ENCODE measurements at places on chromosomes 12 and 14. TPM values are rescaled to one million over a fixed set of nuclear protein-coding genes. Genes with fewer than 3 reads are reported as not detected.
A peak's percentile ranks its signal among the peaks of the same experiment; 100 is the strongest.

Gene ESR2
- total RNA-seq = not detected

Gene SLC5A8
- total RNA-seq = not detected

Gene ACSS3
- 1.9 TPM for total RNA-seq

Gene TAS2R7
- not detected for total RNA-seq

Gene ABCC9
- total RNA-seq = 1.8 TPM

Gene GLS2
- 0.54 TPM for total RNA-seq

Gene INHBC
- not detected for total RNA-seq

Gene GCH1
- 0.56 TPM for total RNA-seq

Gene VRTN
- not detected for total RNA-seq

Gene PMEL
- total RNA-seq = 0.45 TPM

Gene FAM181A
- total RNA-seq = not detected

Gene NUAK1
- total RNA-seq = 78.1 TPM

Gene DCN
- total RNA-seq = 2,473 TPM

DNA sequence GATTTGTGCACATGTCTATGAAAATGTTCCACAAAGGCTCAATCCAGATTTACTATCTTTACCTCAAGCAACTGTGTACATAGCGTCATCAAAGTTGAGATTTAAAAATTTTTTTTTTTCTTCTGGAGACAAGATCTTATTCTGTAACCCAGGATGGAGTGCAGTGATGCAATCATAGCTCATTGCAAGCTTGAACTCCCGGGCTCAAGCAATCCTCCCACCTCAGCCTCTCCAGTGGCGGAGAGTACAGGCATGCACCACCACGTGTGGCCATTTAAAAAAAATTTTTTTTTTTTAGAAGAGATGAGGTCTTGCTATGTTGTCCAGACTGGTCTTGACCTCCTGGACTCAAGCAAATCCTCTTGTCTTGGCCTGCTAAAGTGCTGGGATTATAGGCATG is 2.3 kb downstream of the COCH start:
- peaks cover 10% of the 10 kb centered on the region for H3K27me3 ChIP-seq
- H3K36me3 ChIP-seq = peaks cover 1% of the 10 kb centered on the region
- no peak overlapping the region for H3K27ac ChIP-seq
- H3K4me1 ChIP-seq = peaks cover 6% of the 10 kb centered on the region

DNA sequence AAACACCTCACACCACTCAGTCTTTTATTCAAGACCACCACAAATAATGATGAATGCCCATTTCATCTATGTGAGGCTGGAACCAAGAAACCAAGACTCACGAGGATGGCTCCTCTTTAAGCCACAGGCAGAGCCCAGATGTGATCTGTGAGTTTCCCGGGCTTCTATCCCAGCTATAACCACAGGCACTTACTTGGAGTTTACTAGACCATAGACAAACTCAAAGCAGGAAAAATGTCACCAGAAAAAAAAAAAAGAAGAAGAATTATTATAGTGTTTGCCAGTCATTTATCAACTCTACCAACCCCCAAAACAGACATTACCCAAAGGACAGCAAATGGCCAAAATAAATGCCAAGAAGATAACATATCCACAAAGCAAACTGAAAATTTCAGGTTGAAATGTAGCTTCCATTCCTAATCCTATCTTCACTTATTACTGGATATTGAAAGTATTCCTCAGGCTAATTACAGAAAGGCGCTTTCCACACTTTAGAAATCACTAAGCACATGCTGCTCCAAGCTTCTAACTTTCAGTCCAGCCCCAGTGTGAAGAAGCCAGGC is 44.7 kb downstream of the ZFYVE1 start:
- H3K4me1 ChIP-seq = no peaks in the 10 kb centered on the region
- no peaks in the 10 kb centered on the region for H3K27me3 ChIP-seq
- no peak overlapping the region for H3K4me3 ChIP-seq
- peaks cover 34% of the 10 kb centered on the region for H3K36me3 ChIP-seq
- no peak overlapping the region for H3K27ac ChIP-seq

DNA sequence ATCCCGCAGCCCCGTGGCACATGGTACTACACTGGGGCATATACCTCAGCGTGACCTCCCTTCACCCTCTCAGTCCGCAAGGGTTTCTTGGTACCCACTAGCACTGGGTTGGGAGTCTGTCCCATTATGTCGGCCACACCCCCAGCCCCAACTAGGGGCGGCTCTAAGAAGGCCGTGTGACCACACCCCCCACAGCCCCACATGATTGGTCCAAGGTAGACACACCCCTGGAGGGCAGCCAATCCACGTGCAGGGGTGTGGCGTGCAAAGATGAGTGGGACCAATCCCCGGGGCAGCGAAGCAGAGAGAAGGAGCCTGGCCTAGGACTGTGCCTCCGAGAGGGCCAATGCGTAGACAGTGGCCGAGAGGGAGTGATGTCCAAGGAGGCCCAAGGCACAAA is 34.6 kb upstream of the BEGAIN start:
- peak; percentile 55 for DNase-seq
- peaks cover 3% of the 10 kb centered on the region for H3K36me3 ChIP-seq
- peaks cover 15% of the 10 kb centered on the region for H3K4me1 ChIP-seq
- H3K27ac ChIP-seq = no peak overlapping the region
- peaks cover 37% of the 10 kb centered on the region for H3K27me3 ChIP-seq

GRCh38 chr14:92185559-92185958 is 63.8 kb downstream of the CPSF2 start:
- no peak overlapping the region for H3K4me3 ChIP-seq
- DNase-seq = no peak
- H3K4me1 ChIP-seq = no peaks in the 10 kb centered on the region

- no peaks in the 10 kb centered on the region for H3K4me1 ChIP-seq
- H3K36me3 ChIP-seq = no peaks in the 10 kb centered on the region
- peaks cover 2% of the 10 kb centered on the region for H3K27me3 ChIP-seq
- no peak overlapping the region for H3K4me3 ChIP-seq
These were observed 17.7 kb upstream of the ADCK1 start for GRCh38 chr14:77782202-77782601.

GRCh38 chr14:30291216-30291615 is 267.7 kb upstream of the G2E3 start:
- no peaks in the 10 kb centered on the region for H3K36me3 ChIP-seq
- H3K27ac ChIP-seq = no peak overlapping the region
- H3K27me3 ChIP-seq = peaks cover 2% of the 10 kb centered on the region
- DNase-seq = no peak

DNA sequence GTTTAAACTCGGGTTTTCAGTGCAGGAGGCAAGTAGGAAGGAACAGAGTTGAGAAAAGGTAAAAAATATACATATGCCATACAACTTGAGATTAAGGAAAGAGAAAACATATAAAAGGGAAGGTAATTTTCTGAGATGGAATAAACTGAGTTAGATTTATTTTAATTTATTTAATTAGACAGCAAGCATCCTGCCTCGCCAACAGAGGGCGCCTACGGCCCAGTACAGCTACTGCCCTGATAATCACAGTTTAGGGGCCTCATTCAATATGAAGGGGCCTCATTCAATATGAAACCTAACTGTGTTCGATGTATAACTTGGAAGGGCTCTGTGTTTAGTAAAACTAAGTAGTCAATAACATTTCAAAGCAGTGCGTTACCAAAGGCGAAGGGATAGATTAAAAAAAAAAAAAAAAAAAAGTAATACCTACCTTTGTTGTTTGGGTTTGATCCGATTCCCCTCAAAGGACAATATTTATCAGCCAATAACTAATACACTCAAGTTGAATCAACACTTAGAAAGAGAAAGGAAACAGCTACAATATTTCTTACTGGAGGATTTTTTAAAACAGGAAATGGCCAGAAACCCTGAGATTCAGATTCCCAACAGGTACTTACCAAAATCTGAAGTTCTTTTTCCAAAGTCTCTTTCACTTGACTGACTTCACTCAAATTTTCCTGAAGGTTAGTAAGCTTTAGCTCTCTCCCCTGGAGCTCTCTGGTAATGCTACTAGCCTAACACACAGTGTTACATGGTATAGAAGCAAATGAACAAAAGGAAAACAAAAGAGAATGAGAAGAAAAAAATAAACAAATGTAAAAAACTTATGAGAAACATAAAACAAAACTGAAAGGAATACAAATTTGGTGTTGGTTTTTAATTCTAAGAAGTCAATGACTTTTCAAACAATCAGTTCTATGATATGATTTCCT is 70.0 kb upstream of the VPS33A start:
- no peak for DNase-seq
- H3K27me3 ChIP-seq = no peaks in the 10 kb centered on the region
- peaks cover 40% of the 10 kb centered on the region for H3K36me3 ChIP-seq
- H3K4me1 ChIP-seq = peaks cover 8% of the 10 kb centered on the region
- peak overlapping the region; percentile 29 for H3K27ac ChIP-seq

- H3K27ac ChIP-seq = peak overlapping the region; percentile 63
- no peaks in the 10 kb centered on the region for H3K27me3 ChIP-seq
- H3K4me3 ChIP-seq = peak overlapping the region; percentile 80
- peaks cover 79% of the 10 kb centered on the region for H3K4me1 ChIP-seq
- DNase-seq = no peak
- no peaks in the 10 kb centered on the region for H3K36me3 ChIP-seq
These were observed 63.2 kb downstream of the FBXL14 start for GRCh38 chr12:1531153-1531653.

GRCh38 chr12:81034926-81035325 is 43.0 kb upstream of the ACSS3 start:
- no peaks in the 10 kb centered on the region for H3K4me1 ChIP-seq
- no peak overlapping the region for H3K27ac ChIP-seq
- no peaks in the 10 kb centered on the region for H3K27me3 ChIP-seq
- no peaks in the 10 kb centered on the region for H3K36me3 ChIP-seq
- no peak for DNase-seq
- H3K4me3 ChIP-seq = no peak overlapping the region

- peaks cover 12% of the 10 kb centered on the region for H3K36me3 ChIP-seq
- peak overlapping the region; percentile 42 for H3K27ac ChIP-seq
- DNase-seq = no peak
These were observed 8.8 kb downstream of the PPP1CC start for GRCh38 chr12:110733900-110734299.

GRCh38 chr12:123056053-123056452 is 75.6 kb downstream of the ARL6IP4 start:
- H3K4me1 ChIP-seq = no peaks in the 10 kb centered on the region
- H3K36me3 ChIP-seq = no peaks in the 10 kb centered on the region
- H3K27ac ChIP-seq = no peak overlapping the region
- peak; percentile 30 for DNase-seq

GRCh38 chr12:15956413-15957185 is 45.5 kb downstream of the DERA start:
- no peak overlapping the region for H3K4me3 ChIP-seq
- H3K4me1 ChIP-seq = peaks cover 2% of the 10 kb centered on the region
- peaks cover 13% of the 10 kb centered on the region for H3K36me3 ChIP-seq
- H3K27ac ChIP-seq = no peak overlapping the region

DNA sequence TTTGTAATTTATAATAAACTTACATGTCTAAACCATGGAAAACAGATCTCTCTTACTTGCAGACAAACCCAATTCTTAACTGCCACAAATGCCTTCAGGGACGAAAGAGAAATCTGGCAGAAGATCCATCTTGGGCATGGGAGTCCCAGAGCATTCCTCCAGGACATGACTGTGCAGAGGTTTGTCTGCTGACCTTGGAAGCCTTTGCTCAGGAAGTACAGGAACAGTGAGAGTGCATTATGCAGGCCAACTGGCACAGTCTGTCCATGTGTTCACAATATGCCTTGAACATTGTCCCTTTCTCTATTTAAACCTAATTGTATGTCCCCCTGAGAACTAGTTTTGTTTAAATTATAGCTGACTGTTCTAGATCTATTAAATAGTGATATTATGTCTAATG is 467.1 kb downstream of the ATP23 start:
- no peaks in the 10 kb centered on the region for H3K27me3 ChIP-seq
- DNase-seq = no peak
- H3K27ac ChIP-seq = peak overlapping the region; percentile 45
- peaks cover 30% of the 10 kb centered on the region for H3K4me1 ChIP-seq

- peaks cover 80% of the 10 kb centered on the region for H3K4me1 ChIP-seq
- no peak for DNase-seq
- no peaks in the 10 kb centered on the region for H3K27me3 ChIP-seq
These were observed 90.9 kb upstream of the DCN start for GRCh38 chr12:91273560-91273959.

- peaks cover 15% of the 10 kb centered on the region for H3K4me1 ChIP-seq
- no peak overlapping the region for H3K4me3 ChIP-seq
- H3K27me3 ChIP-seq = no peaks in the 10 kb centered on the region
- no peak overlapping the region for H3K27ac ChIP-seq
These were observed 402.3 kb downstream of the NUAK1 start for GRCh38 chr12:105736498-105736897.

DNA sequence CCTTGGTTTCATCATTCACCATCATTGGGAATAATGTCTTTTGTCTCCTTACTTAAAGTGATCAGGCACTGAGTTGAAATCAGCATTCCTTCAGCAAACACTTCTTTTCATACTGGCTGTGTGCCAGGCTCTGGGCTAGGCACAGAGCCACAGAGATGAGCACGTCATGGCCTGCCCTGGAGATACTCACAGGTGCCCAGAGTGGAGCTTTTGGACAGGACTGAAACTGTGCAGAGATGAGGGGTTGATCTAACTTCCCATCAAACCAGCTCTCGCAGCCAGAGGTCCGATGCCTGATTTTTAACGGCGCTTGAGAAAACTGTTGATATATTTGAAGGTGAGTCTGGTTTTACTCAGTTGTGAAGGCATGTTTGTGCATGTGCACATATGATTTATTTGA is 43.1 kb downstream of the CACNA1C start:
- no peak overlapping the region for H3K4me3 ChIP-seq
- DNase-seq = no peak
- H3K4me1 ChIP-seq = peaks cover 53% of the 10 kb centered on the region
- H3K27me3 ChIP-seq = no peaks in the 10 kb centered on the region

DNA sequence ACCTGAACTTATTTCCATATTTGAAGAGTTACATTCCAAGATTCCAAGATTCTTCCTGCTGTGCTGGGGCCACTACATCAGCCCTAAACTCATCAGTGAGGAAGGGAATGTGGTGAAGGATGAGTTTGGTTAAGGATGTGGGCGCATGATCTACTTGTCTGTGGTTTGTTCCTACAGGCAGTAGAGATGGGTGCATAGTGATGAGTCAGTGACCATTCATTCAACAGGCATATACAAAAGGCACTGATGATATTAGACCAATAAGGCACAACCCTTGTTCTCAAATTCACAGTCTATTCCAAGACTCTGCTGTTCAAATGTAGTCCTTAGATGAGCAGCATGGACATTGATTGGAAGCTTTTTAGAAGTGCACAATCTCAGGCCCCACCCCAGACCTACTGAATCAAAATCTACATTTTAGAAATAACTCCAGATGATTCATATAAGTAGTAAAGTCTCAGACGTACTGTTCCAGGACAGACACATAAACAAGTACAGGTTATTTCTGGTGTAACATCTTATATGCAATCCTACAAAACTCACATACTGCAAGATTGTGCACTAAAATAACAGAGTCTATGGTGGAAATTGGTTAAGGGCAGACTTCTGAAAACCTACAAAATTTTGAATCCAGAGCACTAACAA is 47.7 kb upstream of the MAP3K9 start:
- peak overlapping the region; percentile 55 for H3K27ac ChIP-seq
- no peak overlapping the region for H3K4me3 ChIP-seq
- no peaks in the 10 kb centered on the region for H3K27me3 ChIP-seq
- H3K4me1 ChIP-seq = peaks cover 13% of the 10 kb centered on the region
- no peak for DNase-seq

- no peak for DNase-seq
- H3K27ac ChIP-seq = no peak overlapping the region
- H3K36me3 ChIP-seq = no peaks in the 10 kb centered on the region
- H3K27me3 ChIP-seq = peaks cover 3% of the 10 kb centered on the region
- no peak overlapping the region for H3K4me3 ChIP-seq
These were observed 89.9 kb downstream of the NKX2-1 start for GRCh38 chr14:36430169-36430568.
